Activated CD4-positive, CD25-positive, alpha-beta regulatory T cell treated with anti-CD3 and anti-CD28 coated beads, Interleukin-2, amount 50 U/mL, for 72 hours (primary cell): ENCODE measurements at places on chromosomes 5 and 9.
A peak's percentile ranks its signal among the peaks of the same experiment; 100 is the strongest.

DNA sequence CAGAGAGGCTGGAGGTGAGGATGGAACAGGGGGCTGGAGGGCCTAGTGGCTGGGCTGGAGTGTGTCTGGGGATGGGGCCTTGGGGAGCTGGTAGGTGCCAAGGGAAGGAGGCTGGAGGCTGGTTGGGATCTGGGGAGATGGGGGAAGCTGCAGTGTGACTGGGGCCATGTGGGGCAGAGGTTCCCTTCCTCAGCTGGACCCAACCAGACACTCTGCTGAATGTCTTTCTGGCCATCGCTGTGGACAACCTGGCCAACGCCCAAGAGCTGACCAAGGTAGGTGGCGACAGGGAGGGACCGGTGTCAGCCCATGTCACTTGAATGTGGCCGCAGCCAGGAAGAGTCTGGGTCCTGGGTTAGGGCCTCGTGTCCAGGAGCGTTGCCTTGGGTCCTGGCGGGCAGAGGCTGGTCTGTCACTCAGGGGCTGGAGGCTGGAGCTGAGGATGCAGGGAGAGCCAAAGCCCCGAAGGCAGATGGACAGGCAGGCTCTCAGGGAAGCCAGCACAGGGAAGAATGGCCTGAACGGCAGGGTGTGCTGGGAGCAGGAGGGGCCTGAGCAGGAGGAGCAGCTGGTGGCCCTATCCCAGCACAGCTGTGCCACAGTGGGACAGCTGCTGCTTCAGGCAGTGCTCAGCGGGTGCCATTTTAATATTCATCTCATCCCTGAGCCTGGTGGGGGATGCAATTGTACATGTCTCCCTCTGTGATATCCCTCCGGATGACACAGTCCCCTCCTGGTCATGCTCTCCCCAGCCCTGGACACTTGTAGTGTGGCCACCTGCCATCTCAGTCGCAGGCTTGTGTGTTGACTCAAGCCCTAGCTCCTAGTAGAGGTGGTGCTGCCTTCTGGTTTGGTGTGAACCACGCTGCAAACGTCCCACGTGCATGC, 132.5 kb downstream of the CACNA1B start:
- DNase-seq = no peak

GRCh38 chr9:12776513-12777055, 1.8 kb downstream of the LURAP1L start:
- DNase-seq = no peak

DNA sequence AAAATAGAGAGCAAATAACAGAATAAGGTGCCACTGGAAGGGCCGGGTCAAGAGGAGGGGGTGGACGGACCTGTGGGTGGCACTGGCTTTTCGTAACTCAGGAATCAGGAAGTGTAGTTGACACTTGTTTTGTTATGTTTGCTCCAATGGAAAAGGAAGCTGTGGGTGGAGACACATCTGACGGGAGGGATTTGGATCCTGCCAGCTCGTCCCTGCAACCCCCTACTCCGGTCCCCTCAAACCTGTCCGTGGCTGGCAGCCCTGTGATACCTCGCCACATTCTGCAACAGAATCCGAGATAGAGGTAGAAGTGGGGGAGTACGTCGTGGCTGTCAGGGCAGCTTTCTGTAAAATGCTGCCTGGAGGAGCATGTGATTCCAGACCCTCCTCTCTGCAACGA, 104.2 kb upstream of the IER5L start:
- peak; percentile 4 for DNase-seq

DNA sequence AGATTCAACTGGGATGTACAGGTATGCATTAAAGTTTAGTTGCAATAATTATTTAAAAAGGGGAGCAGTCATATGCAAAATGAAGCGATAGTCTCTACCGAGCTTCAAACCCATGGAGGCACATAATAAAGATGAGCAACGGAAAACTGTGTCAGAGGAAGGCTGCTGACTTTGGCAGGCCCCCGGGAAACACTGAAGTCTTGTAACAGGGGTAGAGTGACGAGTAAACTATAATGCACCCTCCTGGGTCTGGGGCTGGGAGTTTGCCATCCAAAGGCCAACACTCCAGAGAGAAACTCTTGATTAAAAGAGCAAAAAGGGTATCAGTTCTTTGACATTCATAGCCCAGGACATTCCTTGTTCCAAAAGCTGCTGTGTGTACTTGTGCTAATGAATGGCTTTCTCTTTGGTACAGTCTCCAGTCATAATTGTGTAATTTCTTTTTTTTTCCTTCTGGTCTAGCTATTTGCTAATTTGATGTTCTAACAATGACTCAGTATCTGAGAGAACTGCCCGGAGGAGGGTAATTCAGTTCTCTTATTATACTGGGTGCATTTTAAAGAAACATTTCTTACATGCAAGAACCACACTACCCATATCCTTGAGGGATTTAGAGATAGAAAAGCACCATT, 59.2 kb downstream of the TNC start:
- no peak for DNase-seq

DNA sequence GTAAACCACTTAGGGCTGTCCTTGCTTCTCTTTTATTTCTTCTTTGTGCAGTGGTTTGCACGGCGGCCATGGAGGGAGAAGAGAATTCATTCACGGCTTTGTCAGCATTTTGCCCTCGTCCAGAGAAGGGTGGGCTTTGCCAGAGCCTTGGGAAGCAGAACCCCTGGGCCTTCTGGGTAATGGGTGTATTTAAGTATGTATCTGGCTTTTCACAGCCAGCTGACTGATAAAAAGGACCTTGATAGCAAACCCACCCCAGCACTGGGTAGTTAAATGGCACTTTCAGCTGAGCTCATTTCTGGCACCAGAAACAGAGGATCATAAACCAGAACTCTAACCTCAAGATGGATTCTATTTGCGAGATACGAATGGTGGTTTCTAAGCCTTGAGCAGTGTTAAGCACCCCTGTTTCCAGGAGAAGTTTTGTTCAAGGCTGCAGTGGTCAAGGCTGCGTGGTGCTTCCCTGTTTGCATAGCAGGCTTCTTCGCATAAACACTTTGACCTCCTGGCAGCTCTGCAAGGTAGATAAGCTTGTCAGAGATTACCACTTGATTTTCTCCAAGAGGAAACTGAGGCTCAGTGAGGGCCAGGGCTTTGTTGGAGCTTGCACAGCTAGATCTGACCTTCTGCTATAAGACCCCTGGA, 441.6 kb upstream of the KLF4 start:
- DNase-seq = no peak

DNA sequence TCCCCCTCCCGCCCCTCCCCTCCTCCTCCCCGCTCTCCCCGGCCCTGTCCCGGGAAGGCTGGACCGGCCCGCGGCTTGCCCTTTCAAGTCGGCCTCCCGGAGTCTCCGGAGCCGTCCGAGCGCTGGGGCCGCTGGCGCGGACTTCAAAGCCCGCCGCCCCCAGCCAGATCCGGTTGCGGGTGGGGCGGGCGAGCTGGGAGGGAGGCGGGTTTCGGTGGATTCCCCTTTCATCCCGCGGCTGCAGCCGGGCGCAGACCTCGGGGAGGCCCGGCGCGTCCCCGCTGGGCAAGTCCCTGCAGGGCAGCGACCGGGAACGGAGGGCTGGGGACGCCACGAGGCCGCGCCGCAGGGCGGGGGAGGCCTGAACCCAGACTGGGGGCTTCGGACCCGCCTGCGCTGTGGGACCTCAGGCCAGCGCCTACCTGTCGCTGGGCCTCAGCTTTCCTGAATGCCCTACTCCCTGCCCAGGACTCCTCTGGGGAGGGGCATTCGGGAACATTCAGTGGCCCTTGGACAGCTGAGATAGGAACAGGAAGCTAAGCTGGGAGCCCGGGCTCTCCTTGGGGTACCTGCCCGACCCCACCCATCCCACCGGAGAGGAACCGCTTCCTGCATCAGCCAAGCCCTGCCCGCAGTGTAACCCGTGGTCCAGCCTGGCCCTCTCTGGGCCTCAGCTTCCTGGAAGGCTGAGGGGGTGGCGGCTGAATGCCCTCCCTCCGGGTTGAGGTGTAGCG, 23.4 kb downstream of the C9orf50 start:
- DNase-seq = no peak

- DNase-seq = no peak
Measured at GRCh38 chr9:16516891-16517290, 353.6 kb downstream of the BNC2 start.

GRCh38 chr9:111094958-111095357, 56.7 kb upstream of the LPAR1 start:
- no peak for DNase-seq

DNA sequence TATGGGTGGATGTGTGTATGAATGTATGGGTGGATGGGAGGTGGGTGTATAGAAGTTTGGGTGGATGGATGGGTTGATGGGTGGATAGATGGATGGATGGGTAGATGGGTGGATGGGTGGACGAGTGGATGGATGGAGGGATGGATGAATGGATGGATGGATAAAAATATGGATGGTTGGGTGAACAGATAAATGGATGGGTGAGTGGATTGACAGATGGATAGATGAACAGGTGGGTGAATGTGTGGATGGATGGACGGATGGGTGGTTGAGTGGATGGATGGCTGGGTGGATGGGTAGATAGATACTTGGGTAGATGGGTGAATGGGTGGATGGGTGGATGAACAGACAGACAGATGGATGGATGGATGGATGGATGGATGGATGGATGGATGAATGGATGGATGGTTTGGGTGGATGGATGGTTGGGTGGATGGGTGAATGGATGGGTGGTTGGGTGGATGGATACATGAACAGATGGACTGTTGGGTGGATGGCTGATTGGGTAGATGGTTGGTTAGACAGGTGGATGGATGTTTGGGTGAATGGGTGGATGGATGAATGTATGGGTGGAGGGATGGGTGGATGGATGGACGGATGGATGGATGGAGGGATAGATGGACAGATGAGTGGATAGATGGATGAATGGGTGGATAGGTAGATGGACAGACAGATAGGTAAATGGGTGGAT, 166.8 kb downstream of the IRX2 start:
- no peak for DNase-seq

DNA sequence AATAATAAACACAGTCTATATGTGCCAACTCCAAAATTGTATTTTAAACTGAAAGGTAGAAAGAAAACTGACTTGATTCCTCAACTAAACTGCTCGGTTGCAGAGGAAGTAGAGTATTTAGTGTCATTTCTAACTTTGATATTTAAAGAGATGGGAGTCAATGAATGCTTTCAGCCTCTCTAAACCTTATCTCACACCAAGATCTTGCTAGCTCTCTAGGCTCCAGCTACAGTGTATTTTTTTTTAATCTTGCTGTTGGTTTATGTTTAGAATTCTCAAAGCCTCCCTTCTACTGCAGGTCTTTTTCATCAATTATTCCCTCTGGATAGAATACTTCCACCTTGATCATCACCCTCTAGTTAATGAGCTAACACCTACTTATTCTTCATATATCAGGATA, 419.4 kb upstream of the ZNF462 start:
- no peak for DNase-seq

DNA sequence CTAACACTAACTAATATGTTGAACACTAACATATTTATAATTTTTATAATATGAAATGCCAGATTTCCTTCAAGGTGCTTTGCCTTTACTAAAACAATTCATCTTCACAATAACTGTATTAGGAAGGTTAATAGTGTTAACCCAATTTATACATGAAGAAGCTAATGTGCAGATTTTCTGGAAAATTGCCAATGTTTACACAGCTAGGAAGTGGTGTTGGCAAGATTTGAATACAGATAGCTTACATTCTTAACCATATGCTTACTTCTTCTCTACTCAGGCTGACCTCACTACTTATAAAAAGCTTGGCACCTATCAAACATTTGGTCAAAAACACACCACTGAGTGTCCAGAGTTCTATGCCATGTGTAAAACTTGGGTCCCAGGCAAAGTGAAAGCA, 445.4 kb upstream of the ITGA1 start:
- no peak for DNase-seq

GRCh38 chr5:152912924-152913323, 507.8 kb upstream of the NMUR2 start:
- no peak for DNase-seq

DNA sequence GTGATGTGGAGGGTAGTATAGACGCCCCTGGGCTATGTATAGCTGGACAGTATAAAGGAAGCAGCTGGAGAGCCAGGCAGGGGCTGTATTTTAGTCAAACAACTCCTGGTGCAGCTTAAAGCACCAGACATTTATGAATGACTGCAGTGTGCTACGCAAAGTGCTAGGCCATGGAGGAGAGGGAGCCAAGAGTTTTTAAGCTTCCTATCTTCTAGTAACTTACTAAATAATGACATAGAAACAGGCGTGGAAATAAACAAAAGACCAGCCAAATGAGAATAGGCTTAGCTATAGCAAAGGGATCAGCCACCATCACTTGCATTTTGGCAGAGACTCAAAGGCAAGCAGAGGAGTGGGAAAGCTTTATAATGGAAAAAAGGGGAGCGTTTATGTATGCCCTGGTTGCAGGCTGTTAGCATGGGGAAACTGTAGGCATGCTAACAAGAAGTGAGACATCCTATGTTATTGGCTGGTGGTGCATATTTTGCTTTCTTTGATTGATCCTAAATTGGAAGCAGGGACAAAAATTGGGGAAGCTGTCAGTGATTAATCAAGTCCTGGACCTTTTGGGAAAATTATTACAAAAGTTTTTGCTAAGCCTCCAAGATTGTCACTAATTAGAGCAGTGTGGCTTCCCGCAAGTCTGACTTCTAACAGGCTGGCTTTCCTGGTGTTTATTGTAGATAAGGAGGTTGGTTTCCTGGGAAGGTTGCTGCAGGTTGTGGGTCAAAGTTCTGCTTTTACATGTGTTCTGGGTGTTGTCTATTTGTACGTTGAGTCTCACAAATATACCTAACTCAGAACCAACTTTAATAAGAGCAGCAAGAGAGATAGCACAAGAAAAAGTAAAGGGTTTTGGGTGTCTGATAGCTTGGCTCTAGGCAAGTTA, 46.6 kb downstream of the RAB3C start:
- DNase-seq = no peak

DNA sequence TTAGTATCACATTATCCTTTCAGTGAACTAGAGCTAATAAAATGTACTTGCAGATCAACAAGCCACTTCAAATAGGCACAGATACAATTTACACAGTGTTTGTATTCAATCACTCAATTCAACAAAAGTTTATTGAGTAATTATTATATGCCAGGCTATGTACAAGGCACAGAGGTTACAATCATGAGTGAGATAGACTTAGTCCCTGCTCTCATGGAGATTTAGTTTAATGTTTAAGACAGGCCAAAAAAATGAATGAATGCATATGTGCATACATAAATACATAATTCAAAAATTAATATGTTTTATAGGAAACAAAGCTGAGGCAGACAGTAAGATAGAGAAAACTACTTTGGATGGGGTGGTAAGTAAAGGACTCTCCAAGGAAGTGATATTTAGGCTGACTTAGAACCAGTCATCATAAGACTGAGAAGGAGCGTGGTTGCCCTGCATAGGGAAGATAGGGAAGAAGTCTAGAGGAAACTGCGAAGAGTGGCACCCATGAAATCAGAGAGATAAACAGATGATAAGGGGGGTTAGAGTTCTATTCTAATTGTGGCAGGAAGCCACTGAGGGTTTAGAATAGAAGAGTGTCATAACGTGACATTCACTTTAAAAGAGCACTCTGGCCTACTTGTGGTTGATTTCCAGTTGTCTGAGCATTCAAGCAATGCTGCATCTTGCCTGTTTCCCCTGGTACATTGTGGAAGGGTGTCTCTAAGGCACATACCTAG, 49.7 kb upstream of the GRAMD2B start:
- DNase-seq = no peak

GRCh38 chr5:103262422-103262871, 3.9 kb downstream of the MACIR start:
- DNase-seq = no peak
